Uterus (tissue), 4 donors: ENCODE measurements at places on chromosomes 1 and 21.
A peak's percentile ranks its signal among the peaks of the same experiment; 100 is the strongest.

- no peak overlapping the region for H3K4me3 ChIP-seq
- no peaks in the 10 kb centered on the region for H3K27me3 ChIP-seq
- H3K4me1 ChIP-seq, result no peaks in the 10 kb centered on the region
- H3K36me3 ChIP-seq, result no peaks in the 10 kb centered on the region
Observed at GRCh38 chr1:237249120-237249519, 207.1 kb downstream of the RYR2 start.

DNA sequence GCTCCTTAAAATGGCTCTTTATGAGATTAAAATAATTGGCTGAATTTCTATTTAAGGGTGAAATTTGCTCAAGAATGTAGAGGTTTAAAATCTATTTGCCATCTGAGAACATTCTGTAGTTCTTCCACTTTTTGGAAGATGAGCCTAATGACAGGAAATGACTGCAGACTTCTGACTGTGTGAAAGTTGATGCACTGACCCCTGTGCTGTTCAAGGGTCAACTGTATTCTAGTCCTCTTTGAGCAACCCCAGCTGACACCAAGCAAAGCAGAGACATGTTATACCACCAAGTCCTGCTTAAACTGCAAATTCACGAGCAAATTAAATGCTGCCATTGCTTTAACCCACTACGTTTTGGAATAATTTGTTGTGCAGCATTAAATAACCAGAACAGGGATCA lies 26.6 kb downstream of the DDAH1 start:
- no peaks in the 10 kb centered on the region for H3K27me3 ChIP-seq
- no peak for DNase-seq
- H3K36me3 ChIP-seq, result no peaks in the 10 kb centered on the region
- H3K27ac ChIP-seq, result no peak overlapping the region

- DNase-seq, result no peak
- no peak overlapping the region for H3K4me3 ChIP-seq
Observed at GRCh38 chr21:37783016-37783415, 133.2 kb downstream of the KCNJ6 start.

- peak overlapping the region; percentile 30 for H3K27ac ChIP-seq
- DNase-seq, result no peak
- no peaks in the 10 kb centered on the region for H3K36me3 ChIP-seq
- peak overlapping the region; percentile 99 for H3K4me3 ChIP-seq
- H3K27me3 ChIP-seq, result no peaks in the 10 kb centered on the region
Observed at GRCh38 chr1:44355582-44356305, 687 bp upstream of the ERI3 start.

GRCh38 chr1:36909946-36910725 lies 124.2 kb downstream of the GRIK3 start:
- no peaks in the 10 kb centered on the region for H3K27me3 ChIP-seq

DNA sequence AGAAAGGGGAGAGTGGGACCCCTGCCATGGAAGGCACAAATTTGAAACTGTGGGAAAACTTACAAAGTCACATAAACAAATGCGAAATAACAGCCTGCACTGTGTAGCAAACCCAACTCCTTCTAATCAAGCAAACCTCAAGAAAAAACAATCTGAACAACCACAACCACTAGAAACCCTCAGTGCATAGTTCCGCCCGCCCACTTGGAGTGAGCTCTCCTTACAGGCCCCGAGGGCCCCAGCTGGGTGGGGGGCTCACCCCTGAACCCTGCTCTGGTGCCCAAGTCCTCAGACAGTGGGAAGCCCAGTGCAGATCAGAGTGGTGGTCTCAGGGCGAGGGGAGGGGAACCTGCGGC lies 931 bp upstream of the MXRA8 start:
- H3K36me3 ChIP-seq, result no peaks in the 10 kb centered on the region
- H3K27me3 ChIP-seq, result no peaks in the 10 kb centered on the region
- peak overlapping the region; percentile 96 for H3K27ac ChIP-seq
- peak overlapping the region; percentile 68 for H3K4me3 ChIP-seq

DNA sequence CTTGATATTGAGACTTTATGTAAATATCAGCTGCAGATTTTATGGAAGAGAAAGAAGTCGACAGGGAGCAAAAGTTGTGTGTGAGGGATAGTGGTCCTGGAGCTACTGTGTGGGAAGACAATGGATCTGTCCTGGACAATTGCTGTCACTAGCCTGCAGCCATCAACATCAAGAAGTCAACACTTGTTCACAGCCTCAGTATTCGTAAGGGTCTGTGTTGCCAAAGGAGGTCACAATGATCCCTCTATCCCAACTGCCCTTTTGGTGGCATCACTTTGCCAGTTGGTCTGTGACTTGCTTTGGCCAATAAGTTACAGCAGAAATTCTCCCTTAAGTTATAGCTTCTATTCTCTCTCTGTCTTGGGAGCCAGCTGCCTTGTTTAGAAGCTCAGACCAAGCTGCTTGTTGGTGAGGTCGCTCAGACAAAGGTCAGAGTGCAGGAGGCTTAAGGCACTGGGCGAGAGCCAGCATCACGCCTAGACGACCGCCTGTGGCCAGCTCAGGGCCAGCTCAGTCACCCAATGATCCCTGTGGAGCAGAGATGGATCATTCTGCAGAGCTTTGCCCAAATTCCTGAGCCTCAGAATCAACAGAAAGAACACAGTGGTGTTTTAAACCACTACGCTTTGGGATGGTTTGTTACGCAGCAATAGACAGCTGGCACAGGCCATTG lies 134.9 kb downstream of the RHOU start:
- no peaks in the 10 kb centered on the region for H3K27me3 ChIP-seq
- H3K36me3 ChIP-seq, result no peaks in the 10 kb centered on the region
- H3K4me1 ChIP-seq, result no peaks in the 10 kb centered on the region
- no peak overlapping the region for H3K27ac ChIP-seq
- no peak overlapping the region for H3K4me3 ChIP-seq

DNA sequence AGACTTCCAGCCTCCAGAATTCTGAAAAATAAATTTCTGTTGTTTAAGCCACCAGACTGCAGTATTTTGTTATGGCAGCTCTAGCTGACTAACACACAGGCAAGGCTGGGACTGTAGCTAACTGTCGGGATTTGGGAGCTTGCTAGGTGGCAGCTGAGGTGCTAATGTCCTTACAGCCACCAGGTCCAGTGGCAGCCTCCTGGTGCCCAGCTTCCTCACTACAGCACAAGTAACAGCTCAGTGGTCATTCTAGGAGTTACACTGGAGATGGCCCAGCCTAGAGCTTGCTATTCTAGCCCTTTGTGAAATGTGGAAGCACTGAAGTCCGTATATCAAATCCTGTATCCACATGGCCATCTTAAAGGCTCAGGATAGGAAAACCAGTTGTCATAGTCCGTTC lies 4.3 kb upstream of the C1orf115 start:
- H3K36me3 ChIP-seq, result no peaks in the 10 kb centered on the region
- peaks cover 9% of the 10 kb centered on the region for H3K27me3 ChIP-seq
- H3K27ac ChIP-seq, result no peak overlapping the region
- DNase-seq, result no peak
- no peak overlapping the region for H3K4me3 ChIP-seq
- no peaks in the 10 kb centered on the region for H3K4me1 ChIP-seq

GRCh38 chr1:221449801-221450470 lies 292.0 kb downstream of the DUSP10 start:
- DNase-seq, result no peak
- H3K36me3 ChIP-seq, result no peaks in the 10 kb centered on the region
- H3K4me1 ChIP-seq, result no peaks in the 10 kb centered on the region
- no peaks in the 10 kb centered on the region for H3K27me3 ChIP-seq
- no peak overlapping the region for H3K4me3 ChIP-seq

GRCh38 chr21:25895565-25896205 lies 160.9 kb downstream of the GABPA start:
- no peaks in the 10 kb centered on the region for H3K27me3 ChIP-seq
- H3K4me1 ChIP-seq, result no peaks in the 10 kb centered on the region
- no peak overlapping the region for H3K4me3 ChIP-seq
- no peak for DNase-seq
- H3K27ac ChIP-seq, result no peak overlapping the region
- no peaks in the 10 kb centered on the region for H3K36me3 ChIP-seq

- no peaks in the 10 kb centered on the region for H3K36me3 ChIP-seq
- no peaks in the 10 kb centered on the region for H3K27me3 ChIP-seq
- DNase-seq, result no peak
- H3K4me3 ChIP-seq, result no peak overlapping the region
- H3K4me1 ChIP-seq, result no peaks in the 10 kb centered on the region
Observed at GRCh38 chr1:174032671-174033222, 10.6 kb upstream of the RC3H1 start.

DNA sequence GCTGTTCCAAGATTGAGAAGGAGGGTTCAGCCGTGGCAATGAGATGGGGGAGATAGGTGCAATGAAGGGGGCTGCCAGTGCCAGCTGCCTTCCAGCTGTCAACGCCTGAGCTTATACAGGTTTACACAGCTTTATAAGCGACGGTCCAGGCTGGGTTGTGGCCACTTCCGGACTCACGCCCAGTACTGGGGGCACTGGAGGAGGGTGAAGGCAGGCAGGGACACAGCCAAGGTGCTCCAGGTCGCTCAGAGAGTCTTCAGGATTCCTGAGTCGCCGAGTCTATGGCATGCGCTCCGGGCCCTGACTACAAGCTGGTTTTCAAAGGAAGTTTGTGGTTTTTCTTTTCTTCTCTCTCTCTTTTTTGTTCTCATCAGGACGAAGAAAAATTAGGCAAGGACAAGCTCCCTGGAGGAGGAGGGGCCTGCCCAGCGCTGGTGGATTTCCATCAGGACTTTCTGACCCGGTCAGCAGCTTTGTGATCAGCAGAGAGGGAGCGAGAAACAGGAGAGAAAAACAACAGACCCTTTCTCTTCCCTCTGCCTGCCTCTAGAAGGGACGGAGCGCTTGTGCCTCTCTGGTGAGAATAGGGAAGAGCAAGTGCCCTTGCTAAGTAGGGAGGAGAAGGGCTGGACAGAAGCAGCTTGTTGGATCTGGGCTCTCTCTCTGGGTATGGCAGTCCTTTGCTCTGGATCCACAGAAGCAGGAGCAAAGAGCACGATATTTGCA lies at the start of gene MINDY1:
MINDY1 (minus strand) TSS at position 576 of the 726 bp plus-strand sequence. CDS start 4,285 bp downstream, outside the sequence.
- peak within 1 kb of the TSS; percentile 90 for H3K27ac ChIP-seq
- H3K36me3 ChIP-seq, result no peaks in the 10 kb centered on the region
- no peaks in the 10 kb centered on the region for H3K4me1 ChIP-seq
- DNase-seq, result peak; percentile 68

- H3K27me3 ChIP-seq, result no peaks in the 10 kb centered on the region
- no peaks in the 10 kb centered on the region for H3K36me3 ChIP-seq
- no peak for DNase-seq
- no peak overlapping the region for H3K4me3 ChIP-seq
Observed at GRCh38 chr1:44312399-44313196, 42.5 kb downstream of the ERI3 start.

GRCh38 chr1:46812065-46812963 lies 13.5 kb downstream of the CYP4B1 start:
- H3K27ac ChIP-seq, result no peak overlapping the region
- no peak overlapping the region for H3K4me3 ChIP-seq
- H3K4me1 ChIP-seq, result no peaks in the 10 kb centered on the region
- DNase-seq, result no peak
- H3K36me3 ChIP-seq, result no peaks in the 10 kb centered on the region
- H3K27me3 ChIP-seq, result no peaks in the 10 kb centered on the region

- H3K4me3 ChIP-seq, result no peak overlapping the region
- no peak overlapping the region for H3K27ac ChIP-seq
- no peak for DNase-seq
- H3K36me3 ChIP-seq, result no peaks in the 10 kb centered on the region
Observed at GRCh38 chr1:32159189-32159588, 20.3 kb upstream of the TXLNA start.

- no peaks in the 10 kb centered on the region for H3K36me3 ChIP-seq
- no peak within 1 kb of the TSS for H3K4me3 ChIP-seq
- peaks cover 37% of the 10 kb centered on the region for H3K27me3 ChIP-seq
- H3K4me1 ChIP-seq, result no peaks in the 10 kb centered on the region
- no peak for DNase-seq
Observed at GRCh38 chr1:216723274-216723780, at the start of gene ESRRG. TSS of gene ESRRG (minus strand) at chr1:216723429. CDS start at chr1:216723299, 130 bp downstream.

DNA sequence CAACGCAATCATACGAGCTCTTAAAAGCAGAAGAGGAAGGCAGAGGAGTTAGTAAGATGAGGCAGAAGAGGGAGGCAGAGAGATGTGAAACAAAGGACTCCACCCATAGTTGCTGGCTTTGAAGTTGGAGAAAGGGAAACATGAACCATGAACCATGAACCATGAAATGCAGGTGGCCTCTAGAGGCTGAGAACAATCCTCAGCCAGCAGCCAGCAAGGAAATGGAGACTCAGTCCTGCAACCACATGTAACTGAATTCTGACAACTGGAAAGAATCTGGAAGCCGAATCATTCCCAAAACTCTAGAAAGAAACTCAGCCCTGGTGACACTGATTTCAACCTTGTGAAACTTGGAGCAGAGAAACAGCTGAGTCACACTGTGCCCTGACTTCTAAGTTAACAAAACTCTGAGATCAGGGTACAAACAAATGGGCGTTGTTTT lies 10.1 kb downstream of the DIPK1A start:
- no peaks in the 10 kb centered on the region for H3K36me3 ChIP-seq
- H3K4me1 ChIP-seq, result no peaks in the 10 kb centered on the region
- no peak for DNase-seq

DNA sequence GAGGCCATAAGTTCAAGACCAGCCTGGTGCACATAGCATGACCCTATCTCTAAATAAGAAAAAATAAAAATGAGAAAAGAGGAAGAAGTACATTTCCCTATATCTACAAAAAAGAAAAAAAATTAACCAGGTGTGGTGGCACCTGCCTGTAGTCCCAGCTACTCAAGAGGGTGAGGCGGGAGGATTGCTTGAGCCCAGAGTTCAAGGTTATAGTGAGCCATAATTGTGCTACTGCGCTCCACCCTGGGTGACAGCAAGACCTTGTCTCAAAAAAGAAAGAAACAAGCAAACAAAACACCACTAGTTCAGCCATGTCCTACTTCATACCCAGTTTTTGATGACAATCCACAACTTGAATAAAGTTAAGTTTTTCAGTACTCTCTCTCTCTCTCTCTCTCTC lies 30.7 kb upstream of the TDRD10 start:
- no peak for DNase-seq
- no peak overlapping the region for H3K4me3 ChIP-seq
- no peaks in the 10 kb centered on the region for H3K36me3 ChIP-seq
- H3K27ac ChIP-seq, result no peak overlapping the region
- no peaks in the 10 kb centered on the region for H3K4me1 ChIP-seq

DNA sequence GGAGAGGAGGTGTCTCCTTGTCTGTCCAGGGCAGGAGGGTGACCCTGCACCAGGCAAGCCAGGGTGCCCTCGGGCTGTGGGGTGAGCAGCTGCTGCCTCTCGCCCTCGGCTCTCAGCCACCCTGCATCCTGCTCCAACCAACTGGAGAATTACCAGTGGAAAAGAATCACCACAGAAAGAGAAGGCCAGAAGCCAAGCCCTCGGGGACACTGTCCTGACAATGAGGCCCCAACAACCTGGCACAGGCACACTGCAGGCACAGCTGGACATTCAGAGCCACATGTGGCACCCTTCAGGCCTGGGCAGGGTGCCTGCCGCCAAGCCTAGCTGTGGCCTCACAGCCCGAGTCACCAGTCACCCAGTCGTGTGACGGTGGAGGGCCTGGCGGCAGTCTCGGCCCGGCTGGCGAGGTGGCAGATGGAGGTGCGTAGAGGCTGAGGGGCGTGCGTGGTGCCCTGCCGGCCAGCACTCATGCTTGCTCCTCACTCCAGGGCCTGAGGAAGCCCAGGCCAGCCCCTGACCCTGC lies 12.0 kb downstream of the MEGF6 start:
- no peaks in the 10 kb centered on the region for H3K27me3 ChIP-seq
- no peaks in the 10 kb centered on the region for H3K36me3 ChIP-seq
- H3K27ac ChIP-seq, result no peak overlapping the region
- no peak overlapping the region for H3K4me3 ChIP-seq
- DNase-seq, result no peak

GRCh38 chr1:91427741-91428140 lies 23.1 kb upstream of the HFM1 start:
- no peaks in the 10 kb centered on the region for H3K4me1 ChIP-seq
- no peak for DNase-seq
- H3K27ac ChIP-seq, result no peak overlapping the region
- H3K27me3 ChIP-seq, result no peaks in the 10 kb centered on the region
- no peak overlapping the region for H3K4me3 ChIP-seq
- H3K36me3 ChIP-seq, result no peaks in the 10 kb centered on the region
